Type B pancreatic cell (in vitro differentiated cells): ENCODE measurements at places on chromosomes 11 and 22. TPM values are rescaled to one million over a fixed set of nuclear protein-coding genes. Genes with fewer than 3 reads are reported as not detected.

DNA sequence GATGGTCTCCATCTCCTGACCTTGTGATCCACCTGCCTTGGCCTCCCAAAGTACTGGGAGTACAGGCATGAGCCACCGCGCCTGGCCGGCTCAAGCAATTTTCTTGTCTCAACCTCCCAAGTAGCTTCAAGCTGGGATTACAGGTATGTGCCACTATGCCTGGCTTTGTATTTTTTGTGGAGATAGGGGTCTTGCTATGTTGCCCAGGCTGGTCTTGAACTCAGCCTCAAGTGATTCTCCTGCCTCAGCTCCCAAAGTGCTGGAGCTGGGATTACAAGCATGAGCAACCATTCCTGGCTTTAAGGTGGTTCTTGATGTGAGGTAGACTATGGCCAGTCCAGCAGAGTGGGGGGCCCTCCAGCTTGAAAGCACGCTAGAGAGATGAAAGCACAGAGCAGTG is 7.6 kb downstream of the POLR2F start:
- DNase-seq, result no peak

- DNase-seq, result no peak
These were observed 29.5 kb upstream of the BID start for GRCh38 chr22:17803609-17804270.

GRCh38 chr22:17862646-17863181 is 88.4 kb upstream of the BID start:
- no peak for DNase-seq

- peak; percentile 87 for DNase-seq
These were observed at the start of gene ZFTA for GRCh38 chr11:63768237-63769041. TSS of gene ZFTA (minus strand) at chr11:63768775. CDS start at chr11:63768622, 153 bp downstream.

GRCh38 chr11:13947379-13947778 is 15.1 kb upstream of the SPON1 start:
- no peak for DNase-seq

DNA sequence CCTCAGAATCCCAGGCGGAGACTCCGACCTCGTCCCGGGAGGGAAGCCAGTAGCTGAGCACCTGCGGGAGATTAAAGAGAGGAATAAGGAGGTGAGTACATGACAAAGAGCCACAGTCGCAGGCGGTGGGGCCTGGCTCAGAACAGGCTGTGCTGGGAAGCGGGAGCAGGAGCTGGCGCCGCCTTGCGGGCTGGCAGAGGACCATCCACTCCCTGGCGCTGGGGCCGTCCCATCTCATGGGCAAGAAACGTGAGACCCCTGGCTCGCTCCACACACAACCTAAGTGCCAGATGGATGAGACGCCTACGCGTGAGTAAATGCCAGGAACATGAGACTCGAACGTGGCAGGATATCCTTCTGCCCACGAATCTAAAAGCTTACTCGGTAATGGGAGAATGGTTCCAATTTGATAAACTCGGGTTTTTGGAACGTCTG is 6.3 kb downstream of the CEND1 start:
- no peak for DNase-seq

DNA sequence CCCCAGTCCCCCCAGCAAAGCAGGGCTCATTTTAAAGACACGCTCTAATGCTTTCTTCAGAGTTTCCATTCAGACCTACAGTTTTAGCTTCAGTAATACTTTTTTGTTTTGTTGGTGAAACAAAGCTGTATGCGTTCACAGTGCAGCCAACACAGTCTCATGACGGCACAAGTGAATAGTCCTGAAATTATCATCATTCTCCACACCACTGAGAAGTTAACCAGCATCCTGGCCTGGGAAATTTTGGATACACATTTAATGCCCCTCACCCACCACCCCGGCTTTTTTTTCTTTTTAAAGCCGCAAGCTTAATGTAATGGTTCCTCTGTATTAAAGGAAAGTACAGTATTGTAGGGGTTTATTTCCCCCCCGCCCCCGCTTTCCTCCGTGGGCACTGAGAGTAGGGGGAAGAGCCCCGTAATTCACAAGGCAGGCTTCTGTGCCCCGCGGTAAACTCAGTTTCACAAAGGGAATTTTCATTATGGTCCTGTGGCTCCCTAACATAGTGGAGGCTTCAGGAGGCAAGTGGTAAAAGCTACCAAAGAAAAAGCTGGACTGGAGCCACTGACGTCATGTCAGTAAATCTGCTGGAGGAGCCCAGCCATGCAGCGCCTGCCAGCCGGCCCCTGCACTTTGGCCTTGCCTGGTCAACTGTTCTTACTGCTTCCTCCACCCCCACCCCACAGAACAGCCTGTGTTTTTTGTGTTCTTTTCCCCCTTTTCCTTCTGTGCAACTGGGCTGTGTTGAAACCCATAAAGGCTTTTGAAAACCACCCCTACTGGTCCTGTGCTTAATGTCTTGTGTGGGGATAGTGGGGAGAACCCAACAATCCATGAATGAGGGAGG is 18.2 kb downstream of the TEAD1 start:
- peak; percentile 73 for DNase-seq

DNA sequence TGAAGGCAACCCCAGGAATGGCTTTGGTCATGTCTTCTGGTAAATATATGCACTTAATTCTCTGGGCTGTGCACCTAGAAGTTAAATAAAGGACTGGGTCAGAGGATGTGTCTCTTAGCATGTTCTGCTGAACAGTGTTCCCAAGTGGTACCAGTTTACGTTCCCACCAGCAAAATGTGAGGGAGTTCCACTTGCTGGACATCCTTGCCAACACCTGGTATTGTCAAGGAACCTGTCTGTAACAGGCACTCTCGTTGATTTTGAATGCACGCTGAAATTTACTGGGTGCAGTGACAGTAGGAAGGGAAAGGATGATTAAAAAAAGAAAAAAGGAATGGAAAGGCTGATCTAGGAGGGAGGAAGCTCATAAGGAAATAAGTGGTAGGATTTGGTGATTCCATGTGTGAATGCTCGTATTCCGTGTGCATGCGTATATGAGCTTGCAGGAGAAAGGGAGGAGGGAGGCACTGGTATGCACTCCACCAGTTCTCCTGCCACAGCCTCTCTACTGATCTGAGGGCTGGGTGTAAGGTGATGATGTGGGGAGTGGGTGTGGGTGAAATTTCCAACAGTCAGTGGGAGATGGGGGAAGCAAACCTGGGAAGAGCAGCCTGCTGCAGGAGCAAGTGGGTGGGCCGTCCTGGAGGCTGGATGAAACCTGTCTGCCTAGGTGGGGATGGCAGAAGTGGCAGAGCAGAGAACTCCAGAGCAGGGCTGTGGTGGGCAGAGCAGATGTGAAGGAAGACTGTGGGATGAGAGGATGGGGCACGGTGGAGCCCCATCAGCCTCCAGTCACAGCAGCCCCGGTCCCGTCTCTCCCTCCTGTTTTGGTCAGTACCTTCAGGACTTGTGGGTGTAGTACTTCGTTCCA is 15.0 kb downstream of the MED15 start:
- no peak for DNase-seq

DNA sequence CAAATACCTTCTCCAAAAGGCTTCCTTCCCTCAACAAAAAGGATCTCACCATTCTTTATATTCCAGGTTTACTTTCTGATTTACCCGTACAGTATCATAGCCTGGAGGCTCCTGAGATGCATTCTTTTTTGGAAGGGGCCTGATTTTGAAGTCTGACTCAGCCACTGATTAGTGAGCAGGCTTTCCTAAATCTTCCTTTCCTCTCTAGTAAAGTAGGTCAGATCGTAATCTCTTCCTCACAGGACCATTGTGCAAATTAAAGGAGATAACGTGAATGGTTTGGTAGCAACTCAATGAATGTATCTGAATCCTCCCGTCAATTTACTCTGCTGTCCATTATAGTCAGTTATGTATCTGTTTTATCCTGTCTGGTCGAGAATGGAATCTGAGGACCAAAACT is 227.7 kb upstream of the ANO5 start:
- no peak for DNase-seq

- no peak for DNase-seq
These were observed 12.7 kb downstream of the TTLL8 start for GRCh38 chr22:50045211-50046018.

GRCh38 chr11:80417681-80418080 is 976.9 kb upstream of the TENM4 start:
- no peak for DNase-seq

- no peak for DNase-seq
These were observed 26.4 kb downstream of the AMOTL1 start for GRCh38 chr11:94794287-94795168.

DNA sequence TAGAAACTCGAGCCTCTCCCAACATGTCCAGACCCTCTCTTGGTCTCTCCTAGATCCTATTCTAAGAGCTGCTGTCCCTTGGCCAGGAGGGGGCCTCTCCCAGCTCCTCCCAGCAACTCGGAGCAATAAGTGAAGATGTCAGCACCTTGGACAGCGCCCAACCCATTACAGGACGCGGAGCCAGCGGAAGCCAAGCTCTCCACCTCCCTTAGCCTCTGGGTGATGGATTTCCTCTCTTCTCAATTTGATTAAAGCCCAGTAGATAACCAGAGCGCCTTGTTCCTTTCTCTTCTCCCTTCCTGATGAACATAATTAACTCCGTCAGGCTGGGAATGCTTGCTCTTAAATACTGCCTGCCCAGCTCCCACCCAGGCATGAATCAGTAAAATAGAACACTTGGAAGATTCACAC is 26.2 kb upstream of the TPBGL start:
- DNase-seq, result peak; percentile 89

- no peak for DNase-seq
These were observed 216.8 kb downstream of the TMEM135 start for GRCh38 chr11:87254562-87254961.

DNA sequence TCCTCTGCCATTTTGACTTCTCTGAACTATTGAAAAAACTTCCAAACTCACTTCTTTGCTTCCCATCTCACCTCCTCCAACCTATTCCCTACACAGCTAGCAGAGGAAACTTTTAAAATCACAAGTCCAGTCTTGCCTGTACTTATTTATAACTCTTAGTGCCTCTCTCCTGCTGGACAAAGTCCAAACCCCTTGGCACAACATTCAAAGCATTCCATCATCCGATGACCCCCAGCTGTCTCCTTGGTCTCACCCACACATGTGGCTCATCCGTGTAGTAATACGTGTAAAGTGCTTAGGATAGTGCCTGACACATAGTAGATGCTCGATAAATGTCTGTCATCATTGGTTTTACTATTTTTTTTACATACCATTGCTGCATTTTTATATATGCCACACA is 101.4 kb downstream of the PARVA start:
- no peak for DNase-seq

GRCh38 chr11:44528103-44528502 is 37.4 kb upstream of the CD82 start:
- DNase-seq, result no peak

GRCh38 chr22:49303061-49303735 is 524.5 kb downstream of the BRD1 start:
- DNase-seq, result peak; percentile 57

GRCh38 chr11:113048820-113049768 is 87.9 kb downstream of the NCAM1 start:
- DNase-seq, result no peak

- no peak for DNase-seq
These were observed 23.4 kb upstream of the HTR3A start for GRCh38 chr11:113951537-113951936.

DNA sequence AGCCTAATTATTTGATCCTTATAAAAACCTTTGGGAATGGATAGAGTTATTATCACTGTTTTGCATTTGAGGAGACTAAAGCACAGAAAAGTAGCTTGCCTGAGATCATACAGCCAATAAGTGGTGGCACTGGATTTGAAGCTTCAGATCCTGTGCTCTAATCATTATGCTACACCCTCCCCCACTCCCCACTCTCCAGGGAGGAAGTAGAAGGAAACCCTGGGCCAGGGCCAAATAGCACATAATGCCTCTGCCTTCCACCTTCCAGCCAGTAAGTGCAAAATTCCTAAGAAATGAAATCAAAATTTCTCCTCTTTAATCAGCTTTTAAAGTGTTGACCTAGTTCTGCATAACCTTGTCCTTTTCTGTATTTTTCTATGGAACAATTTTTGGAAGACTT is 61.6 kb downstream of the SIK2 start:
- no peak for DNase-seq

IL10RA gene
- total RNA-seq, result 0.48 and 0.62 TPM in 2 replicates

KRTAP5-8 gene
- not detected in 2 replicates for total RNA-seq

TMEM121B gene
- total RNA-seq, result 2.9 TPM in 2 replicates

OR51I1 gene
- not detected in 2 replicates for total RNA-seq

C11orf86 gene
- total RNA-seq, result 0.77 and 2.6 TPM in 2 replicates

MFRP gene
- total RNA-seq, result not detected in 2 replicates

ANO3 gene
- 0.29 and 1.0 TPM in 2 replicates for total RNA-seq
